ENCODE measurements at places on chromosomes 12 and 14. TPM values are rescaled to one million over a fixed set of nuclear protein-coding genes. Genes with fewer than 3 reads are reported as not detected.

DNA sequence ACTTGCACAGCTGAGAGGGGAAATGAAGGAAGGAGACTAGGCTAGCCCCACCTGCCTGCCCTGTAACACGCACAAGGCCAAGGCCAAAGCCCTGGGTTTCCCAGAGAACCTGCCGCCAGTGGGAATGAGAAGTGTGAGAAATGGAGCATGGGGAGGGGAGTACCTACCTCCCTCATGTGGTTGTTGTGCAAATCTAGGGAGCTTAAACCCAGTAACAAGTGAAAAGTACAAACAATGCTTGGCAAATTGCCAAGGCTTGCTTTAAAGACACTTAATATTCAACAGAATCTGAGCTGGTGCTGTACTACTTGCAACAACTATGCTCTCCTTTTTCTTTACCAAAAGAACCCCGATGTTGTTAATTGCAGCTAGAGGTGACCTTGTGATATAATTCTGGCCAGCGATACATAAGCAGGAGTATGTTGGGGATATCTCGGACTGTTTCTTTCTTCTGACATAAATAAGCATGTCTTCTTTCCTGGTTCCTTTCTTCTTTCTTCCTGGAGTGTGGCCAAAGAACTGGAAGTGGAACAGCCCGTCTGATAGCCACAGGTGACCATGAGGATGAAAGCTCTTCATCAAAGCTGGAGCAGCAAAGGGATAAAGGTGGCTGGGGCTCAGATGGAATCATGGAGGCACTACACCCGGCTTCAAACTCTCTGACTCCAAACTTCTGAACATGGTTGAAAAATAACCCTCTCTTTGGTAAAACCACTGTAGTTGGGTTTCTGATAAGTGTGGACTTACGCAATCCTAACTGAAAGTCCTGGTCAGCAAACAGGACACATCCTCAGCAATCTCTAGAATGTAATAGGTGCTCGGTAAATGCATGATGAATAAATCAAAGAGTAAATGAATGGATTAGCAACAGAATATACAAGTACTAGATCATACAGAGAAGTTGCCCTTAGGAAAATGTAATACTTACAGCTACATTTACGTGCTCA, 207.9 kb downstream of the NUAK1 start:
- DNase-seq: no peak

GRCh38 chr14:57549765-57550420, 56.2 kb upstream of the CCDC198 start:
- no peak for DNase-seq

- DNase-seq: no peak
Measured at GRCh38 chr14:100856056-100856950, 30.4 kb downstream of the MEG3 start.

GRCh38 chr12:116855744-116856470, 25.3 kb downstream of the HRK start:
- DNase-seq: no peak

GRCh38 chr12:52243856-52244614, 11.0 kb downstream of the KRT7 start:
- peak; percentile 89 for DNase-seq

GRCh38 chr12:48781750-48782456, 7.0 kb downstream of the ADCY6 start:
- DNase-seq: no peak

GRCh38 chr14:80901260-80901659, 40.3 kb downstream of the CEP128 start:
- no peak for DNase-seq

GRCh38 chr12:6953442-6954315, 2.5 kb downstream of the PTPN6 start:
- no peak for DNase-seq

- DNase-seq: no peak
Measured at GRCh38 chr12:127450826-127451225, 816.1 kb upstream of the TMEM132C start.

DNA sequence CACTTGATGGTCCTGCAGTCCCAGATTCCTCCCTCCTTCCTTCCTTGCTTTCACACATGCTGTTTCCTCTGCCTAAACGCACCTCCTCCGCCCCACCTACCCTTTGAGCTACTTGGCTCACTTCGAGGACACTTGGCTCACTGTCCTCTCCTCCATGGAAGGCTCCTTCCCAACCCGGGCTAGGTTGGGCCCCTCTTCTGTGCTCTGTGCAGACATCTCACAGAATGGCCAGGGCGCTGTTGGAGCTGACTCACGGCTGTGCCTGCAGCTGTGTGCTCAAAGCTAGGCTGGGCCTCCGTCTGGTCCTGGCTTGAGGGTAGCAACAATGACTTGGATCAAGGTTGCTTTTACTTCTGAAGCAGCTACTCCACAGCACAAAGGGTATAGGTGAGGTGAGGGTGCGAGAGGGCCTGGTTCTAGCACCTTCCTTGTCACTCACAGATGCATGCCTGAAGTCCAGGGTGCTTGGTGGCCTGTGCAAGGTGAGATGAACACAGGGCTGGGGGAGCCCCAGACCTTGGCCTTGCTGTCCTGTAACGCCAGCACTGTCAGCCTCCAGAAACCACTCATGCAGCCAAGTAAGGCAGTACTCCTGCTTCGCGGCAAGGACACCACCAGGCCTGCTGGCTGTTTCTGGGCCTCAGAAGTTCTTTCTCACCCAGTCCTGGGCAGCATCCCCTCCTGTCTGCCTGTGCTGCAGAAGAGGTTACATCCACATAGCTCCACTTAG, 61.8 kb downstream of the GALNT16 start:
- DNase-seq: no peak

DNA sequence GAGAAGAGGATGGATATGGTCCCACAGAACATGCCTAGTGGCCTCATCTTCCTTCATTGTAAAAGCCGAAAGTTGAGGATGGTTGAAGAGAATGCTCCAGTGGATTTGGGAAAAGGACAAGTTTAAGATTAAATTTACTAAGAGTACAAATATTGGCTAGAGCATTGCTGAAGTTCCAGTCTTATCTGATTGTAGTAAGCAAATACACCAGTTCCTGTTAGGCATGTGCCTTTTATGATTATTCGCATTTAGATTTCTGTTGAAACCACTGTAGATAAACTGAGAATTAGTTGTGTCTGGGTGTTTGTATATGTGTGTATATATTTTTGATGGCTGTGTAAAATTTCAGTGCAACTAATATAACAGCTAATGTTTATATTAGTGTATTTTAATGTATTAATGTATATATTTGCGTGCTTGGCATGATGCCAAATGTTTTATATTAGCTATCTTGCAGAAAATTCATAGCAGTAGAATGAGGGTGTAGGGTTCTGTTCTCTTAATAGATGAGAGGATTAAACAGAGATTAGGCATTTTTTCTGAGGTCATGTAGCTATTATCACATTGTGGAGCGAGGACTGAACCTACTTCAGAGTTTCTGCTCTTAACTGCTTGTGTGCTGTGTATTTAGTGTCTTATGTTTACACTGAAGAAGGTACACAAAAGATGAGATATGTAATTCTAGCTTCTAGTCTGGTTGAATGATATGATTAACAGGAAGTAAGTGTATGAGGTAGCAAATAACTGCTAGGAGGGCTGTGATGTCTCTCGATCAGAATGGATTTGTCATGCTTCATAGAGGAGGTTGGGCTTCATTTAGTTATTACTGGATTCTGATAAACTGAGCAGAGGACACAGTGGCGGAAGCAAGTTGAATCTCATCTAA, 21.1 kb downstream of the FKBP3 start:
- DNase-seq: peak; percentile 41

GRCh38 chr14:75369506-75369905, 58.3 kb upstream of the JDP2 start:
- no peak for DNase-seq

DNA sequence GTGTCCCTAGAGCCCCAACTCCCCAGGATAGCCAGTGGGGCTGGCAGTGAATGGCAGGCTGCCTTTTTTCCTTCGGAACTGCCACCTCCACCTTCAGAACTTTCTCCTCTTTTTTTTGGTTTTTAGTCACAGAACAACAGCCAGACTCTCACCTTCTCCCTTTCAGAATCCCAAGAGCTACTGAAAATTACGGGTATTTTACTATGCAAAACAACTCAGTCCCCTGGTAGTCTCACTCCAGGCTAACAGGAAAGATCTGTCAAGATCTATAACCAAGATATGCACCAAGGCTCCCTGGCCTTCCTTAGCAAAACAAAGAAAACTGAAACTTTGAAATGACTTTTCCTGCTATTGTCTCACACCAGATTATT, 12.5 kb downstream of the PLEKHG6 start:
- DNase-seq: no peak

DNA sequence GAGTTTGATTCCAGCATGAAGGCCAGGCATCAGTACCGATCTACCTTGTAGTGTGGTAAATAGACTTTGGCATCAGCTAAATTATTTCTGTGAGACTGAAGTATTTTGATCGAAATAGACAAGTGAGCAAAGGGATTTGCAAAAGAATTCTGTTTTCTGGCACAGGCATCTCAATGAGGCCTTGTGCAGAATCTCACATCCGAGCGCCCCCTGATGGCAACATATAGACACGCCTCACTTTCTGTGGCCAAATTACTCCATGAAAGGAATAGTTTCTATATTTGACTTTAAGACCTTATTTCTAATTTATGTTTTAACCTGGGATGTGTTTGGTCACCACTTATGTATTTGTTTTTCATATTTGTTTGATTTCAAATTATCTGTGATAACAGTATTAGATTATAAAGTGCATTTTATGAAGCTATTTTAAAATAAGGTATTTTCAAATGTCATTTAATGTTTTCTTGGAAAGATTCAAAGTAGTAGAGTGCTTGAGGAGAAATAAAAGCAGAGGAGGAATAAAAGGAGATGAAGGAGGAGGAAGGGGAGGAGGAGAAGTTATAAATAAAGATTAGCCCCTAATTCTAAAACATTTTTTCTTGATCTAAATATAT, 731.9 kb downstream of the NRXN3 start:
- peak; percentile 11 for DNase-seq

- no peak for DNase-seq
Measured at GRCh38 chr12:43098071-43098470, 453.9 kb downstream of the ADAMTS20 start.

- no peak for DNase-seq
Measured at GRCh38 chr12:92615086-92615485, 87.7 kb upstream of the PLEKHG7 start.

GRCh38 chr14:68627050-68627867, 165.6 kb downstream of the ZFP36L1 start:
- DNase-seq: no peak

- no peak for DNase-seq
Measured at GRCh38 chr14:34072401-34072800, 121.5 kb upstream of the EGLN3 start.

Gene NKX2-1
- not detected for total RNA-seq

Gene OTOGL
- 0.18 TPM for total RNA-seq

Gene OTUB2
- total RNA-seq: 2.3 TPM

Gene DNAL1
- 3.2 TPM for total RNA-seq

Gene PLCZ1
- total RNA-seq: not detected

Gene IL31
- not detected for total RNA-seq

Gene TSHR
- not detected for total RNA-seq

Gene KRT85
- not detected for total RNA-seq

Gene KRT72
- total RNA-seq: not detected

Gene TMEM229B
- 0.08 TPM for total RNA-seq

Gene ASCL1
- total RNA-seq: not detected

Gene ASB2
- 0.05 TPM for total RNA-seq
